ENCODE measurements at places on chromosomes 5 and 9.

DNA sequence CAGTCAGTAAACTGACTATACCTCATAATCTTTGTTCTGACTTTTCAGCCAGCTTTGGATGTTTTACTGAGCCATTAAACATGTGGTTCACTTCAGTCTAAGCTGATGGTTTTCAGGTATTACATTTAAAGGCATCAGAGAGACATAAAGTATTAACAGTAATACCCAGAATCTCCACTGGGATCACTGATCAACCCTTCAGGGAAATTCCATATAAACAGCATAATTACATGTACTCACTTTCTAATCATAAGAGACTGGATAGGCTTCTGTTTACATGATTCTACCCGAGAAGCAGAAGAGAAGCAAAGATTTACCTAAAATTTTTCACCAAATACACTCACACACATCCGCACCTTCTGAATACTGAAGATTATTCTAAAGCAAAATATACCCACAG lies 186.7 kb upstream of the FREM1 start:
- no peak for DNase-seq

DNA sequence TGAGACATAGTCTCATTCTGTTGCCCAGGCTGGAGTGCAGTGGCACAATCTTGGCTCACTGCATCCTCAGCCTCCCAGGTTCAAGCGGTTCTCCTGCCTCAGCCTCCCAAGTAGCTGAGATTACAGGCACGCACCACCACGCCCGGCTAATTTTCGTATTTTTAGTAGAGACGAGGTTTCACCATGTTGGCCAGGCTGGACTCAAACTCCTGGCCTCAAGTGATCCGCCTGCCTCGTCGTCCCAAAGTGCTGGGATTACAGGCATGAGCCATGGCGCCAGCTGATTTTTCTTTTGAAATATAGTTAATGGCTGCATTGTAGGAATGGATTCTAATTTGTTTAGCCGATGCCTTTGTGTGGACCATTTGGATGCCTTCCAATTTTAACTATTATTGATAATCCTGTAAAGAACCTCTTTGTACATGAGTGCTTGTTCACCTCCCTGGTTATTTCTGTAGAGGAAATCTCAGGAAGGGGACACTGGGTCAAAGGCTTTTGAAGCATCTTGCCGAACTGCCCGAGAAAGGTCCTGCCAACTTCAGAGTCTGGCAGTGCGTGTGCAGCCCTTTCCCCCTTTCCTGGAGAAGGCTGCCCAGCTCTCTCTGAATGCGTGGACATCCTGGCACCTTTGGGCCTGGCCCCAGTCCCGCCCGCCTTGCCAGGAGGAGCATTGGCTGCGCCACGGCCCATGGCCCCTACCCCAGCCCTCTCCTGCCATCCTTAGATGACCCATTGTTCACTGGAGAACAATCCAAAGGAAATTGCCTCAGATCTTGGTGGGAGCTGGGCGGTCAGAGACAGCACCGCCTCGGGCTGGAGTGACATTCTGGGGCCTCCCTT lies 8.9 kb upstream of the NUP214 start:
- DNase-seq: no peak

GRCh38 chr5:106873568-106873967 lies 797.2 kb downstream of the EFNA5 start:
- no peak for DNase-seq

DNA sequence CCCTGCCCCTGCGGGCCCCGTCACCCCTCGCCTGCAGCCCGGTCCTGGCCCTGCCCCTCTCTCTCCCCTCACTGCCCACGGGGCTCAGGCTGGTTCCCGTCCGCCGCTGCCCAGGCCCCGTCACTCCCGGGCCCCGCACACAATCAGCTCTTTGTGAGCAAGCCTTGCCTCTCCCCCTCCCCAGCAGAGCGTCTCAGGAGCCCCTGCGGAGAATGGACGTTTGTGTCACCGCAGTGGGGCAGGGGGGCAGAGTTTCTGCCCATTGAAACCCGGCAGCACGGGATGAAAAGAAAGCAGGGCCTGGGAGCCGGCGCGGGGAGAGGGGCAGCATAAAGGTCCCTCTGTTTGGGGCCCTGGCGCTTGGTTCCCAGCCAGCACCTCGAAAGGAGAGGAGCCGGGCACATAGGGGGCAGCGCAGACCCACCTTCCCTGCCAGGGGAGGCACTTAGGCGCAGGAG lies 13.5 kb upstream of the NUP214 start:
- no peak for DNase-seq

- DNase-seq: no peak
Observed at GRCh38 chr9:23829580-23830475, 3.8 kb upstream of the ELAVL2 start.

DNA sequence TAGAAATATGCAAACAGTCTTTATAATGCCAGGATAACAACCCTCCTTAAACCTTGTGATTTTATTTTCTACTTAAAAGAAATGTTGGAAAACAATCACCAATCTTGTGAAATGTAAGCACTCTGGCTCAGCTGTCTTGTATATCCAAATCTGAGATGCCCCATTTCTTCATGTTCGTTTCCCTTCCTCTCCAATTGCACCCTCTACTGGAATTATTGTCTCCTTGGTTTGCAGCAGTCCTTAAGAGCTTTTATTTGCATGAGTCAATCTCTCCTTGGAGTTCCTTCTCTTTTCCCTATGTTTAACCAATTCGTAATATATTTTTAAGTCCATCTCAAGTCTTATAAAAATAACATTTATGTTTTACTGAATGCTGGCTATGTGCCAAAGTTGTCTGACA lies 362.0 kb upstream of the CDH10 start:
- DNase-seq: peak; percentile 47
